ENCODE measurements at places on chromosomes 4 and X.

DNA sequence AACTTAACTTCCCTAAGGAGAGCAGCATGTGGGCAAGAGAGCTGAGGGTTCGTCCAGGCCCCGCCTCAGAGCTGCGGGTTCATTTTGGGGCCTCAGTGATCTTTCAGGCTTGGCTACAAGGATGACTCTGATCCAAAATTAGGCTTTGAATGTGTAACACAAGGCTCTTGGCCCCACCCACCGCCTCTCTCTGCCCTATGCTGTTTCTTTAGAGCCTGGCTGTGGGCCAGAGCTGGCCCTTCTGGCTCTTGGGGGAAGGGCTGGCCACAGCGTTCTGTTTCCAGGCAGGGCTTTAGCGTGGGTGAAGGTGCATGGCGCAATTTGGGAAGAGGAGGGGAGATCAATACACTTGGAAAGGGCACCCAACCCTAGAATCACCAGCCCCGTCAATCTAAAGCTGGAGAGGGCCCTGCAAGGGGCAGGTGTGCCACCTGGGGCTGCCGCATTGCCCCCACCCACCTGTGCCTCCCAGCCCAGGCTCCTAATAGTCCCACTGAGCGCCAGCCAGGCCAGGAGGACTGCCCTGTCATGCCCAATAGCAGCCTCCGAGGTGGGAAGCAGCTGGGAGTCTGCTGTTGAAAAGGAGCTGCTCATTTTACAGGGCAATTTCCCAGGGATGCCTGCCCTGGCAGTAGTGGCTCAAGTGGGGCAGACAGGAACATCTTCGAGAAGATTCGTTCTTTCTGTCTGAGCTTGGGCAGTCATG, 84.5 kb upstream of the MAML3 start:
- peak; percentile 82 for DNase-seq

DNA sequence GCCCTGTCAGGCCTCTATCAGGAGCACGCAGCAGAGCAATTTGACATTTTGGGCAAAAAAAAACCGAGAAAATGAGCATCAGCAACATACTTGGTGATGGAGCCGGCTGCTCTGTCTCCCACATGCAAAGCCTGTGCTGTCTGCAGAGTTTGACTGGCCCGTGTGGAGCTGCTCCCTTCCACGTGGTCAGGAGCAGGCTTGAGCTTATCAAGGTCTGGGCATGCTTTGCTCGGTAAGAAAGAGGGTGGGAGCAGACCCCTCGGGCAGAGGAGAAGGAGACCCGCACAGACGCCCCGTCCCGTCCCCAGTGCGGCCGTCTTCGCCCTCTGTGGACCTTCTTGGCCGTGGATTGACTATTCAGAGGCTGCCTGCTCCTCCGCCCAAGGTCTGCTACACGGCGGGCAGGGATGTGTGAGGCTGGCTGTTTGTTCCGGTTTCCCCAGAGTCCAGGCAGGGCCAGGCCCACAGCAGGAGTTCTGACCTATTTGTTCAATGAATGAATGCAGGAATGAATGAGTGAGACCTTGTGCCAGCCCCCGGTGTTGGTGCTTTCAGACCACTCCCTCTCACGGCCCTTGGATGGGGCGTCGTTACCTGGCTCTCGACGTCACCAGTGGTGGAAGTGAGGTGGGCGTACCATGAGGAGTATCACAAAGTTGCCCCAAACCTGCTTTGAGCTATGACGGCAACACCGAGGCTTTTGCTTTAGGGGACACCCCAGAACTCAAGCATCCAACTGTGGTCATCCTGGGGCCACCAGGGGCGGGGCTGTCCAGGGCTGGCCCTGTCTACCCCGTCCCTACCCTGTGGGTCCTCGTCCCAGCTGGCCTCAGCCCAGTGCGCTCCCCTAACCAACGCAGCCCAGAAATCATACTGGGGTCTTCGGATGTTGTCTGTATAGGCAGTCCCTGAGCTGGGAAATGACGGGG, 54.7 kb upstream of the ADRA2C start:
- no peak for DNase-seq

- DNase-seq: no peak
These were observed 1207.4 kb downstream of the ADGRL3 start for GRCh38 chr4:62407534-62407933.

- DNase-seq: no peak
These were observed 317 bp downstream of the CMC4 start for GRCh38 chrX:155070663-155070974.

DNA sequence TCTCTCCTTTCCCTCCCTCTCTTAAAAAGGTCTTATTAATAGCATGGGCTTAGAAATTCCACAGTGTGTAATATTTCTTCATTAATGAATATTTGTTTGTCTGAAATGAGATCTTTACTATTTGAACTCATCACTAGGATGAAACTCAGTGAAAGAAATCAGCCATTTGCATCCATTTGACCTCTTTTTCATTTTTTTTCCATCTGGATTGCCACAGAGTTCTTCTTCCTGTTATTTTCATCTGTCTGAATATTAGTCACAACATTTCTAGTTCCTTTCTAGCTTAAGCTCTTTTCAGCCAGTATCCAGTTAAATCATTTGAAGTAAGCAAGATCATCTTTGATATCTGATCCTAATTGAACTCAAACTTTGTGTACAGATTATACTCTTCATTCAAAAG, 69.2 kb upstream of the PLS3 start:
- no peak for DNase-seq

- peak; percentile 8 for DNase-seq
These were observed 10.7 kb upstream of the BRS3 start for GRCh38 chrX:136477026-136477425.

DNA sequence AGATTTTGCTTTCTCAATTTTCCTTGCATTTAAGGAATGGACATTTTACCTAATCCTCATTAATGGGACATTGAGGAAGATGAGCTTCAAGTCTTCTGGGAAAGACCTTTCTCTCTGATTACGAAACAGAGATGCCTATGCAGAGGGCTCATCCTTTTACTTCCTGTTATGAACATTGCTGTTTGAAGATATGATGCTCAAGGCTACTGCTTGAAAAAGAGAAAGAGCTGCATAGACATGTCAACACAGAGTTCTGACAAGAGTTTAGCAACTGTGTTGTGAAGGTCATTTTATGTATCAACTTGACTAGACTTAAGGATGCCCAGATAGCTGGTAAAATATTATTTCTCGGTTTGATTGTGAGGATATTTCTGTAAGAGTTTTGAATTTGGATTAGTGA, 13.8 kb upstream of the GNPDA2 start:
- DNase-seq: no peak

GRCh38 chrX:139008185-139008584, 296.7 kb upstream of the FGF13 start:
- DNase-seq: no peak

- DNase-seq: no peak
These were observed 476.5 kb downstream of the PDGFC start for GRCh38 chr4:156495091-156495490.

GRCh38 chrX:9352694-9353411, 112.0 kb upstream of the TBL1X start:
- no peak for DNase-seq

DNA sequence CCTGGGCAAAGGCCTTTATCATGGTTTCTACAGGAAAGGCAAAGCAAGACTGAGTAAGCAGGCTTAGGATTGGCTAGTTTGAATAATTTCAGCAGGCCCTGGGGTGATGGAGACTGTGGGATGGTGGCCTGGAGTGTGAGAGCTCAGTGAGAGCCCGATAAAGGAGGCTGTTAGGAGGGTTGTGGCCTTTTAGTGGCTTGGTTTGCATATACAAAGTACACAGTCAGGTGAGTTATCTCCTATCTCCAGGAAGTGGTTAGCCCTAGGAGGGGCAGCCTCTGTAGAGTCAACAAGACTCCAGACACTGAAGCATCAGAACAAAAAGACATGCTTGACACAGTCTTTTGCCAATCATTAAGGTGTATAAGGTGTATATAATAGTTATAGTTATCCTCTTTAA, 157.2 kb downstream of the CFAP299 start:
- no peak for DNase-seq

DNA sequence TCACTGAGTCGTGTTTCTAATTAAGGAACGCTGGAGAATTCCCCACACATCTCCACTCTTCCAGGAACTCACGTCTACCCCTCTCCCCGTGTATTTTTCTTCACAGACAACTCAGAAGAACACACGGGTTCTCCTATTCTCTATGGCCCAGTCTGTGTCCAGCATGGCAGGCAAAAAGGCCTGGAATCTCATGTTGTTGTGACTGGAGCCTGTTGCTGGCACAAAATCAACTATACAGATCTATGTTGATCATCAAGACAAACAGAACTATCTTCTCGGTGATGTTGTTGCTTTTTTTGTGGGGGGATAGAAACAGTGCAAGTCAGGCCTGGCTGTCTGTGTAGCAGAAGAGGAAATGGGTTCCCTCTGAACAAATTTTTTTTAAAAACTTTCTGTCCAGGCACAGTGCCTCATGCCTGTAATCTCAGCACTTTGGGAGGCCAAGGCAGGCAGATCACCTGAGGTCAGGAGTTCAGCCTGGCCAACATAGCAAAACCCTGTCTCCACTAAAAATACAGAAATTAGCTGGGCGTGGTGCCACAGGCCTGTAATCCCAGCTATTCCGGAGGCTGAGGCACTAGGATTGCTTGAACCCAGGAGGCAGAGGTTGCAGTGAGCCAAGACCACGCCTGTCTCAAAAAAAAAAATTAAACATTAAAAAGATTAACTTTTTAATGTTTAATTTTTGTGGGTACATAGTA, 50.5 kb upstream of the CBR4 start:
- no peak for DNase-seq

DNA sequence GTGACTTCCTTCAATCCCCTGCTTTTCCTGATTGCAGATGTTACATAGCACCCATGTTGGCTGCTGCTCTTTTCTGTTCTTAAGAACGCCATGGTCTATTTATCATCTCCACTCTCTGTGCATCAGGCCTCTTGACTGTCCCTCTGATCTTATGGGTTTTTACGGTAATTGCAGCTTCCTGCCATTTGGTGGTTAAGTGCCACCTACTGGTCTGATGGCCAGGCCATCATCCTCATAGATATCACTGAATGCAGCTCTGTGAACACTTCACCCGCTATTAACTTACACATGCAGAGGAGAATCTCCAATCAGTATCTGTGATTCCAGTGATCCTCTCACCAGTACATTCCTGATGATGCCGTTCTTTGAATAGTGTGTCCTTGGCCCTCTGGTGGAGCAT, 382.4 kb downstream of the TRAM1L1 start:
- peak; percentile 27 for DNase-seq

- DNase-seq: no peak
These were observed 42.0 kb downstream of the CBLL2 start for GRCh38 chrX:22314692-22315091.

GRCh38 chr4:1363513-1363912, 16.5 kb downstream of the UVSSA start:
- no peak for DNase-seq

GRCh38 chr4:47198791-47199190, 167.4 kb downstream of the GABRB1 start:
- DNase-seq: no peak

GRCh38 chr4:86565651-86566050, 28.5 kb upstream of the PTPN13 start:
- no peak for DNase-seq

DNA sequence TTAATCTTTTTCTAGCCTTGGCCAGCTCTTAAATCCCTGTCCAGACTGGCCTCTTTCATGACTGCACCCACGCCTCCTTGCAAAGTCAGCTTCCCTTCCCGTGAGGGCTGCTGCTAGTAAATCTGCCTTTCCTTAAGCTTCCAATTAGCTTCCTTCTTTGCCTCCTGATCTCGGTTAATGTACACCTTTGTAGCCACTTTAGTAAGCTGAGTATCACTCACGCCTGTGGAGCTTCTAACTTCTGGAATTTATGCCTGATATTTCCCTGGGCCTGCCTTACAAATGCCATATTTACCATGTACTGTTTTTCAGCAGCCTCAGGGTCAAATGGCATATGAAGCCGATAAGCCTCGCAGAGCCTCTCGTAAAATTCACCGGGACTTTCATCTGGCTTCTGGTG, 5.1 kb upstream of the UGT8 start:
- peak; percentile 84 for DNase-seq

- no peak for DNase-seq
These were observed 22.3 kb upstream of the HERC3 start for GRCh38 chr4:88570001-88570400.

- no peak for DNase-seq
These were observed 118.3 kb upstream of the GABRA2 start for GRCh38 chr4:46508216-46508615.

GRCh38 chr4:137533855-137534254, 1.6 kb upstream of the PCDH18 start:
- no peak for DNase-seq

DNA sequence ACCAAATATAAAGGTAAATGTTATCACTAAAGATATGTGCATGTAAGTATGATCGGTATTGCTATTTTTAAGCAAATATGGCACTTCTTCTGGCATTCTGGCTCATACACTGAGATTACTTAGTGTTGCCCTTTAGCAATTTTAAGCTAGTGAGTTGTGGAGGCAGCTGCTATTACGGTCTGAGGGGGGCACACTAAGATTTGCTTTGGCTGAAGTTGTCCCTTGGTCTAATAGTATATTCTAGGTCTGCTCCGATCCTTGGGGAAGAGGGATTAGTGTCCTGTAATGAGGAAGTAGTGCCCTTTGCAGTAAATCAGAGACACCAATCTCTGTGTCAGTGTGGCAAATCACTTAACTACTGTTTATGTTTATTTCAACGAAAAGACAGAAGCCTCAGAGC, 196.5 kb upstream of the FTHL17 start:
- DNase-seq: peak; percentile 27

DNA sequence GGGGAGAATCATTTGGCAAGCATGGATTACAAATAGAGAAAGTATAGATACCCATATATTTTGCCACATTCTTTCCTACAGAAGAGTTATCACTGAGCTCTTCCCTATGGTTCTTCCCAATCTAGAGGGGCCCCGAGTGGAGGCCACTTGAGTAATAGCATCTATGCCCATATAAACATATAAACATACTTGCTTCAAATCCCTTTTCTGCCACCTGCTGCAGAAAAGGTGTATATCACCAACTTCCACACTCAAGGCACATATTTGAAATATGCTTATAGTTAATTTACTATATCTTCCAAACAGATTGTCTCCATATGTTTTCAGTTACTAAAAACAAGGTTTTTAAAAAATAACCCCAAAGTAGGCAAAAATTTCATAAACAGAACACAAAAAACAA, 642.8 kb upstream of the DIPK2B start:
- no peak for DNase-seq

GRCh38 chr4:158836002-158836369, 67.2 kb downstream of the FNIP2 start:
- no peak for DNase-seq

- no peak for DNase-seq
These were observed 13.8 kb downstream of the RAB28 start for GRCh38 chr4:13470379-13470778.

- DNase-seq: no peak
These were observed 945.9 kb upstream of the NDST4 start for GRCh38 chr4:116059361-116059760.

- peak; percentile 38 for DNase-seq
These were observed 877 bp downstream of the GPRASP1 start for GRCh38 chrX:102652031-102652688.

GRCh38 chr4:82284475-82284857, 89.3 kb downstream of the HNRNPD start:
- DNase-seq: no peak

- DNase-seq: no peak
These were observed 46.8 kb downstream of the RGS12 start for GRCh38 chr4:3339577-3339976.

GRCh38 chr4:7638984-7639789, 204.5 kb upstream of the PSAPL1 start:
- no peak for DNase-seq

GRCh38 chr4:2402048-2402842, 16.2 kb downstream of the ZFYVE28 start:
- DNase-seq: peak; percentile 98

- DNase-seq: no peak
These were observed 6.0 kb downstream of the UGT2B17 start for GRCh38 chr4:68570122-68570507.

Data from WERI-Rb-1 (cell line).